H7 (cell line): ENCODE measurements at places on chromosomes 12 and 14.
A peak's percentile ranks its signal among the peaks of the same experiment; 100 is the strongest.

GRCh38 chr12:87086118-87086891 is 830.1 kb upstream of the MGAT4C start:
- no peak for DNase-seq

DNA sequence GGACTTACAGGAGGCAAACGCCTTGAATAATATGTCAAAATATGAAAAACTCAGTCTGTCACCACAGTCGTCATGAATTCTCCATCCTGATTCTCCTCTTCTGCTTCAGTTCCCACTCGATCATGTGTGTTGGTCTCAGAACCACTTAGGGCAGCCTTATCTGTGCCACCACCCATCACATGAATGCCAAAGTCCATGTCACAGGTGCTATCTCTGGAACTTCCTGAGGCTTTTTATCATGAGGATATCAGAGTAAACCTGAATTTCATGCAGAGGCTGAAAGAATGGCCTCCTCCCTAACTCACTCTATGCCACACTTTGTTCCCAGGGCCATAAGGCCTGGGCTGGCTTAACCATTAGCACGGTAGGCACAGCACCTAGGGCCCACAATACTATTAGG is 28.8 kb upstream of the MAP3K9 start:
- DNase-seq = no peak

- peak; percentile 68 for DNase-seq
Measured at GRCh38 chr12:112716099-112717093, 75.2 kb upstream of the RPH3A start.

DNA sequence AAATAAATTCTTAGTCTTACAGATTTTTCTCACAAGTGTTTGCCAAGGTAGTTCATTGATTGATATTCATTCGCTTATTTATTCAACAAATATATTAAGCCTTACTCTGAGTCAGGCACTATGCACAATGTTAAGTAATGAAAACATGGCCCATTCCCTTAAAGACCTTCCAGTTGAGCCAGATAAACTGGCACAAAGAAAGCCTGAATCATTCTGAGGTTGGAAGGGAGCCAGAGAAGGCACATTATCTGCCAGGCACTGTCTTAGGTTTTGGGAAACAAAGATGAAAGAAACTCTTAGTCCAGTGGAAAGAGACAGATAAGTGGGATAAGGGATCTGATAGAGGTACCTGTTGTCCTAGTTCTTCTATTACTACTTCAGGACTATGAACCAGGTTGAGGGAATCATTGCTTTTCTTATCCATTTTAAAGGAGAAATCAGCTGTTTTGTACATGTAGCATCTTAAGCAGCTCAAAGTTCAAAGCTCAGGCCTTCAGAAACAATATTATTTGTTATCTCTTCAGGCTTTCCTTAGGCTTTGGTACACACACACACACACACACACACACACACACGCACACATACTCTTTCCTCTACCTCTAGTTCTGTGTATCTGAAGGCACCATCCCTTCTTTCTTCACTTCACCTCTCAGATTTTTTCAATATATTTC is 27.0 kb downstream of the PDE6H start:
- DNase-seq = no peak

GRCh38 chr12:122096591-122097149 is 18.1 kb downstream of the MLXIP start:
- DNase-seq = no peak

GRCh38 chr12:60863421-60863820 is 1267.6 kb downstream of the SLC16A7 start:
- DNase-seq = no peak

DNA sequence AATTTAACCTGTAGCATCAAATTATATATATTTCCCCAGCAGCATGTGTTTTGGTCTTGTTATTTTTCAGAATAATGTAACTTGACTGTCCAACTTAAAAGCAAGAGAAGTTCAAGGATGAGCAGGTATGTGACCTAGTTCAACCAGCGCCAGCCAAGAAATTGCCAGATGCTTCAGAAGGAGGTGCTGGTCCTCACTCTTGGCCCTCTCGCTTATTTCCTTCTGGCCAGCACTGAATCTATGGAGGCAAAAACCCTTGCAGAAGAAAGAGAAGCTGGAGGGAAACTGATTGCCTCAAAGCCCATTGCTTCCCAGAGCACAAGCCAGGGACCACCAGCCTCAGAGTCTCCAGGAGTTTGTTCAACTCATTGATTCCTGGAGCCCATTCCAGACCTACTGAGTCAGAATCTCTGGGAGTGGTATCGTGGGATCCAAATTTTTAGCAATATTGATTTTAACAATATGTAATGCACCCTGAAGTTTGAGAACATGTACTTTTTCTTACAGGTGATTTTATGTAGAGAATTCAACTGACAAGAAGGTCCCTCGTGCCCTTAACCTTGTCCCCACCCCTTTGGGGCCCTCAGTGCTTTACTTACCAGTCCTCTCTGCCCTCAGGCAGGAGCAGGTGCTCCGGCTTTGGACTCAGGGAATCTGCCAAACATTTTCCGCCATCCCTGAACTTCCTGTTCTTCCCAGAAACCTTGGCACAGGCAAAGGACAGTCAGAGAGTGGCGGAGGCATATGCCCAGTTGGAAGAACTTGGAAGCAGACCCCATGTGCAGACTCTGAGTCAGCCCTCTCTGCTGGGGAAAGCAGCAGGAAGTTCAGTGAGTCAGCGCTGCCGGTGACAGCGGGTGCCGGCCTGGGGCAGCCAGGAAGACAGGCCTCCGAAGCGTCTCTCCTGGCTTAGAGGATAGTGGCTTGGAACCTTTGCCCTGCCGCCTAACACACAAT is 10.4 kb downstream of the BEST3 start:
- peak; percentile 55 for DNase-seq

- DNase-seq = no peak
Measured at GRCh38 chr12:119301379-119301778, 33.1 kb upstream of the CCDC60 start.

DNA sequence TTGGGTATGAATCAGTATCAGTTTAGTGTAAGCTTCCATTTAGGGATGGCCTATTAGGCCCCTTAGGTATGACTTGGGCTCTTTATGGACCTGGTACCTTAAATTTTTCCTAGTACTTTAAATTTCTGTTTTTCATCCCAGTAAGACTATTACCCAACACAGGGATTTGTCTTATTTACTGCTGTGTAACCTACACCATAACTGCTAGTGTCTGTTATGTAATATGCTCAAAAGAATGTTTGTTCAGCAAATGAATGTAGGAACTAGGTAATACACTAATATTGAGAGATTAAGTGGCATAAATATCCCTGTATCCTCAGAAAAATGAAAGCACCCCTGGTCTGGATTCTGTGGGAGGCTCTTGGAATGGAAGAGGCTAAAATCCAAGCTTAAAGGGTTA is 63.7 kb upstream of the YARS2 start:
- no peak for DNase-seq

DNA sequence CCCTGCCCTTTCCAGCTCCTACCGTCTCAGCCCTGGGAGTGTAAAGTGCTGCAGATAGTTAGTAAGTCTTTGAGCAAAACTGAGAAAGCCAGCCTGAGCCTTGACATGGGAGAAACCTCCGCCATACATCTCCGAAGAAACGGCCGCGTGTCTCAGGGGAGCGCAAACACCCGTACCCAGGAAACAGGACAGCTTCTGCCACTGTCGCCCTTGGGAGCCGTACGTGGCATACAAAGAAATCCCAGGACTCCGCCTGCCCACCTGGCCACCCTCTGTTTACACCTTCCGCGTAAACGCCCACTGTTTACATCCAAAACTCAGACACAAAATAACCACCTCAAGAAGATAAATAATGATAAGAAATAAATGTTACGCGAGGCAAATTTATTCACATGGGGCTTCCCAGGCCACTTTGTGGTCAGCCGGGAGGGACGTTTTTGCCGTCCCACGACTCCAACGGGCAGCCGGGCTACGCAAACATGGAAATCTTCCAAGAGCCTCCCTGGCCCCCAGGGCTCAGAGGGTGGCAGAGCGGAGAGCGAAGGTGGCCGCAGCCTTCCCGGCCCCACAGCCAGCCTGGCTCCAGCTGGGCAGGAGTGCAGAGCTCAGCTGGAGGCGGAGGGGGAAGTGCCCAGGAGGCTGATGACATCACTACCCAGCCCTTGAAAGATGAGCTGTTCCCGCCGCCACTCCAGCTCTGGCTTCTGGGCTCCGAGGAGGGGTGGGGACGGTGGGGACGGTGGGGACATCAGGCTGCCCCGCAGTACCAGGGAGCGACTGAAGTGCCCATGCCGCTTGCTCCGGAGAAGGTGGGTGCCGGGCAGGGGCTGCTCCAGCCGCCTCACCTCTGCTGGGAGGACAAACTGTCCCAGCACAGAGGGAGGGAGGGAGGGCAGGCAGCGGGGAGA is at the start of gene BDKRB2:
Gene BDKRB2 (plus strand): TSS at position 689 of the 908 bp plus-strand sequence. CDS start 32,269 bp downstream, outside the sequence.
- peak; percentile 94 for DNase-seq

DNA sequence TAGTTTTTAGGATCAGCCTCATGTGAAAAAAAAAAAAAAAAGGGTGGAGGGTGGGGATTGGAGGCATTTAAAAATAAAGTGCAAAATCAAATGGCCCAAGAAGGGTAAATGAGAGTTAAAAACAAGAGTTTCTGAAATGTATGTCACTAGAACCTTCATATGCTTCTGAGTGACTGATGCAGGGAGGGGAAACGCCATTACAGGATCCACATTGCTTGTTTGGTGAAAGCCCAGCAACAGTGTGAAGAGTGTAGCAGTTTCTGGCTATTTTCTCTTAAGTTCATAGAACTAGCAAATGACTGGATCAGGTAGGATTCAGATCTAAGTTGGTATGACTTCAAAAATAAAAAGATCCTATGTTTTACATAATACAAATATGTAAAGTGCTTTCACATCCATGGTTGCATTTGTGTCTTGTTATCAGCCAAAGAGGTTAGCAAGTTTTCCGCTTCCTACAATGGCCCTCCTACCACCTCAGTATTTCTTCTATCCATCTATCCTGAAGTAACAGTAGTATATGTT is 2.9 kb downstream of the CHPT1 start:
- DNase-seq = no peak

- no peak for DNase-seq
Measured at GRCh38 chr12:20487519-20487918, 119.2 kb downstream of the PDE3A start.

GRCh38 chr12:1858456-1858855 is 38.1 kb downstream of the LRTM2 start:
- DNase-seq = no peak

- no peak for DNase-seq
Measured at GRCh38 chr12:89875225-89875624, 166.6 kb upstream of the ATP2B1 start.

- peak; percentile 96 for DNase-seq
Measured at GRCh38 chr12:7970475-7971252, 34.7 kb upstream of the SLC2A3 start.

- DNase-seq = no peak
Measured at GRCh38 chr12:21699851-21700250, 42.2 kb upstream of the LDHB start.

- DNase-seq = no peak
Measured at GRCh38 chr12:29991924-29992323, 208.2 kb upstream of the TMTC1 start.

DNA sequence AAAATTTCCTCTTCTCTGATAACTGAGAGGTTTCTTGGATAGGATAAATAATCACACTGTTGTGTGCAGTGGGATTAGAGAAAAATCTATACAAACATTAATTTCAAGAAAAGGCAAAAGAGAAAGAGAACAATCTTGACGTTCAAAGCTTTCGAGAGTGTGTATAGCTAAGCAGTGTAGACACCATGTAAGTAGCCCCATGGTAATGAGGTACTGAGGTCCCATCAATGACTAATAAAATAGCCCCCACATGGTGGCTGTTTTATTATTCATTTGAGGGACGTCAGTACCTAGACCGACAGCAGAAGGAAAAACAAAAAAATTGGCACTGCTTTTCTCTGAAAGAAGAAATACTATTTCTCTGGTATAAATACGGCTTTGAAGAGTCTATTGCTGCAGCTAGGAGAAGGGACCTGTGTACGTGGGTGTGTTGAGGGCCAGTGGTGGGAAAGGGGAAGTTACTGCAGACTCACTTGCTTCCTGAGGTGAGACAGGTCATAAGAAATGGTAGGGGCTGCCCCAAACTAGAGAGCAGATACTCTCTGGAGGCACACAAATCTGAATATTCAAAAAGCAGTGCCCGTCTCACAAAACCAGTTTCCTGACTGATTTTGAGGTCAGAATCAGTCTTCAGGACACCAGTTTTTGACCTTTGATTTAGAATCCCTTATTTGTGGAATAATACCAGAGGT is 339.8 kb downstream of the EMP1 start:
- no peak for DNase-seq

DNA sequence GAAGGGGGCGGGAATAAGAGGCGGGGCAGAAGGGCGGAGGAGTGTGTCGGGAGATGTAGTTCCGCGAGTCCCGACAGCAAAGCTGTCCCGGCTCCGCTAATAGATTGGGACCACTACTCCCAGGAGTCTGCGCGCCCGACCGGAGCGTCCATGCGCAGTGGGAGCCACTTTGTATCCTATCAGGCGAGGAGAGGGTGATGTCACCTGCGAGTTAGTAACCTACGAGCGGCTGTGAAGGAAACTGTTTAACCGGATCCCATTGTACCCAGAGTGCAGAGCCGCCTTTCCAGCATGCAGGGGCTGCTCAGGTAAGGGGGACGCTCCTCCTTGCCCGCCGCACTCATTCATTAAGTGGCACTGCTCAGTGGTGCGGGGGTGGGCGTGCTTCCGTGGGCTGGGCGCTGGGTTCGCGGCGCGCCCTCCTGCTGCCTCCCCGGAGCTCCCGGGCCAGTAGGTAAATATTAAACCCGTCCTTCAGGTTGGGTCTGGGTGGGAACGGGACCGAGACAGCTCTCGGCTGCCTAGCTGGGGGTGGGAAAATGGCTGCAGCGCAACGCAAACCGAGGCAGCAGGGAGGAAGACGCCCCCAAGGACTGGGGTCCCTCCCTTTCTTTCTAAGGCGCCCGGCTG is at the start of gene DAAM1:
Gene DAAM1 (plus strand): TSS at position 207 of the 630 bp plus-strand sequence. CDS start 74,811 bp downstream, outside the sequence.
- DNase-seq = peak; percentile 89

GRCh38 chr14:64720131-64720576 is 15.9 kb downstream of the PLEKHG3 start:
- no peak for DNase-seq

DNA sequence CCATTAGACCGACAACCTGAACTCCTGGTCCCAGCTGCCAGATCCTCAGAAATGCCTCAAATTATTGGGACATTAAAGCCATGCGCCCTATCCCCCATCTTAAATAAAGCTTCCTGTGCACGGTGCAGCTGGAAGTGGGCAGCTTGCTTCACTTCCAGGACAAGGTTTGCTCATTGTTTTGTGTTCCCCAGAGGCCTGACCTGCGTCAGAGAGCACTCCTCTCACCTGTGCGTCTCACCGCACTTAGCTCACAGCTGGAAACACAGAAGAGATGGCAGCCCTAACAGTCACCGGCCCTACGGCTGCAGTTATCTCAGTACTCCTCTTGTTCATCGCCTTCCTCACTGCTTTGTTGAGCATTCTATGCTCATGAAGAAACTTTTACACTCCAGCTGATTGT is 135.5 kb downstream of the ANO2 start:
- DNase-seq = no peak
